Ammon's horn (tissue), 1 donor: ENCODE measurements at places on chromosomes 2 and 18.
A peak's percentile ranks its signal among the peaks of the same experiment; 100 is the strongest.

GRCh38 chr2:168185583-168186274, 61.7 kb downstream of the STK39 start:
- DNase-seq = no peak

- DNase-seq = no peak
Observed at GRCh38 chr18:77811503-77811902, 561.9 kb downstream of the GALR1 start.

DNA sequence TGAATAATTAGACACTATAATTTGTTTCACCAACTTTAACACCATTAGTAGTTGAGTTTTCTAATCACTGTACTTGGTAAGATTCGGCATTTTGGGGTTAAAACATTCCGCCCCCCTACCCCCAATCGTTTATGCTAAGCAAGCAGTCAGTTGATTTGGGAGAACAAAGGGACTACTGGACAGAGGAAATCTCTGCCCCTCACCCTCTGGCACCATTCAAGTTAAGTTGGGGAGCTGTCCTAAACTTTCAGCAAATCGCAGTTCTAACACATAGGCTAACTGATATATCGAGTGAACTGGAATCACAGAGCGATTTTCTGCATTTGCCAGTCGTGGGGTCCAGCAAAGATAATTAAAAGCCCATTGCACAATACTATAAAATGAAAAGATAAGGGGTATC, 5.6 kb downstream of the KLF7 start:
- no peak for DNase-seq

DNA sequence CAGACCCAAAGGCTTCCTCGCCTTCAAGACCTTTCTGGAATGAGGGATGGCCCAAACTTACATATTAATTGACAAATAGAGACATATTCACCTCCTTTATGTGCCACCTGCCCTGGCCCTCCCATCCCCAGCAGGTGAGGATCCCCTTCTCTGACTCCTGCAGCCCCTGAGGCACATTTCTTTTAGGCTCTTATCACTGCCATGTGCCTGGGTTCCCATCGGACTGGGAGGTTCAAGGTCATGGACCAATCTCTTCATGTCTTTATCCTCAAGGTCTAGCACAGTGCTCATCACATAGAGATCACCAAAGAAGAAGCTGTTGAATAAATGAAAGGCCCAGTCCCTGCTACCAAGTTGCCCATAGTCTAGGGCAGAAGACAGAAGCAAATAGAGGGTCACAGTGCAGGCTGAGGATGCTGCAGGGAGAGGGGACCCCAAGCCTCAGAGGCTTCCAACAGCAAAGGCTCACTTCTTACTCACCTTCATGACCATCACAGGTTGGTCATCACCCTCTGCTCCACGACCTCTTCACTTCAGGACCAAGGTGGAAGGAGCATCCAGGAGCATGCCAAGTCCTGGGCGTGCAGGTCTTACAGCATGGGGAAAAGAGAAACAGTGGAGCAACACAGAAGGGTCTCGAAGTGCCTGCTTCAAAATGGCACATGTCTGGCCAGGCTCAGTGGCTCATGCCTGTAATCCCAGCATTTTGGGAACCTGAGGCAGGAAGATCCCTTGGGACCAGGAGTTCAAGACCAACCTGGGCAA, 193.9 kb downstream of the SMAD2 start:
- DNase-seq = no peak

- DNase-seq = no peak
Observed at GRCh38 chr2:47405757-47406156, 2.8 kb downstream of the MSH2 start.

DNA sequence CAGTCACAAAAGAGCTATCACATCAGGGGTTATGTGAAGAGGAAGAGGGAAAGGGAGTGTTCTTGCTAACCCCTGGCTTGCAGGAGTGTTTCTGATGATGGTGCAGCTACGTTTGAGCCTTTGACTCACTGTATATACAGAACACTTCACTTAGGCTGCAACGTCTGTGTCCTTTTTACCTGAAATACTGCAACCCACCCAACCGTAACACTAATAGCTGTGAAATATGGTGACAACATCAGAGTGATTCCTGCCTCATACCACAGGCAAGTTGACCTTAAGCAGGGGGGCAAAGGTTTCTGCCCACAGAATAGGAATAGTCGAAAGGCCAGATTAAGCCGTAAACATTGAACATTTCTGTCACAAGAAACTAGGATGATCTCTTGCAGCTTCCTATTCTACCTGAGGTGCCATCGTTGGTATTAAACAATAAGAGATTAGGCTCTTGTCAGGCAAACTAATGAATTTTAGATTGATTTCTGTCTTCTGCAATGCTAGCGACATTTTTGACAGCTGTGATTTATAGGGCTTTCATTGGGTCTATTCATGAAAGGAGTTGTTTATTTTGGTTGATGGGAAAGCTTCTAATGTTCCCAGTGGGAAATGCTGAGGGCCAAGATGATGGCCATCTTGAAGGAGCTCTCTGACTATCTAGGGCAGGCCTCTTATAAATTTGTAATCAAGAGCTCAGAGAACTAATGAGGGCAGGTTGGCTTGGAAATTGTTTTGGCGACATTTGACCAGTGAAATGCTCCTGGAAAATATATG, 316.8 kb downstream of the PIK3C3 start:
- DNase-seq = no peak

DNA sequence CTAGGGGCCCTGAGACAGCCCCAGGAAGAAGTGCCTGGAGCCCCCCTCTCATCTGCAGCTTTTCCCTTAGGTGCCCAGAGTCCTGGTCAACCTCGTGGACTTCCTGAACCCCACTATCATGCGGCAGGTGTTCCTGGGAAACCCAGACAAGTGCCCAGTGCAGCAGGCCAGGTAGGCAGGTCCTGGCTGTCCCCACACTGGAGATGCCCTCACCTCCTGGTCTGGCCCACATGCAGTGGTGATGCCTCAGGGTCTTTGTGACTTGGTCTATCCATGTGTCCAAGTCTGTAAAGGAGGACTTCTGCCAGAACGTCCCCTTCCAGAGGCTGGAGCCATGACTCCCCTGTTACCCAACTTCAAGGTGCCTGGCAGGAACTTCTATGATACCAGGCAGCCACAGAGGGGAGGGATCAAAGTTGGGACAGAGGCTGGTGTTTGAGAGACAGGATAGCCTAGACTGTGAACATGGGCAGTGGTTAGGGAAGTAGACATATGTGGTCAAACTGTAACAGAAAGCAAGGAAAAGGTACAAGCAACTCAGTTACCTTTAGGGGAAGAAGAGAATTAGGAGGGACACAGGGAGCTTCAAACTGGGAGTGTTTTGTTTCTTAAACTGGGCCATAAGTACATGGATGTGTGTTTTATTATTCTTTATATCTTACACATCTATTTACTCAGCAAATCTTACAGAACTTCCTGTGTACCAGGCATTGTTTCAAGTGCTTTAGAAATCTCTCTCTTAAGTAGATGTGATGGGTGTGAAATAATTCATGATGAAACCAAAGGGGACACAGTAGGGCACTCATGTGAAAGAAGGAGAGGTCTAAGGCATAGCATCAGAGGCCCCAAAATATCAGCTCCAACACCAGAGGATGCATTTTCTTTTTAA, 107.1 kb downstream of the PLB1 start:
- no peak for DNase-seq

DNA sequence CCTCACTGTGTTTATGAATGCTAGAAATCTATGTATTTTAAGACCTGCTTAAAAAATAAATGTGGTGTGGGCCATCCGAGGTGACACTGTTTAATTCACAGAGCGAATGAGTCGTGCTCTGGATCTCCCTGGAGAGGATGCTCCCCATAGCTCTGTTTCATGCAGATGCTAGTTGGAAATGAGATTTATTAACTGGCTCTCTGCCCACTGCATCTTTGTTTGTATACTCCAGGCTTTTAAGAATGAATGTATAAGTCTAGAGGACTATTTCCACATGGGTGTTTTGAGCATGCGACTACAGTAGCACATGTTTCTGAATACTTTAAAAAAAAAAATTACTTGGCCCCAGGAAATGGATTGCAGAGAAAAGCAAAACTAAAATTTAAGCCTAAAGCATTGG, 3.9 kb downstream of the MAPRE2 start:
- no peak for DNase-seq

DNA sequence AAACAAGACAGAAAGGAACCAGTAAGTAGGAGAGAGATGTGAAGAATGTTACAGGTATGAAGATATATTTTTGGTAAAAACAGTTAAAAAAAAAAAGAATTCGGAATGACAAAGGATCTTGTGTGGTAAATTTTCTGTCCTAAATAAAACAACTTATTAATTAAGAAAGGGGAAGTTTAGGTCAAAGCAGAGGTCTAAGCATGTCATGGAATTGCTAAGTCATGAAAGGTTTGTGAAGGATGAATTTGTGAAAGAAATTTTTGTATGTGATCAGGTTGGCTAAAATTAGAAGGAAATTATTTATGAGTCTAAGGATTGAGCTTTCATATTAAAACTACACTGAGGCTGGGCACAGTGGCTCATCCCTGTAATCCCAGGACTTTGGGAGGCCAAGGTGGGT, 11.1 kb upstream of the ALPG start:
- DNase-seq = no peak

DNA sequence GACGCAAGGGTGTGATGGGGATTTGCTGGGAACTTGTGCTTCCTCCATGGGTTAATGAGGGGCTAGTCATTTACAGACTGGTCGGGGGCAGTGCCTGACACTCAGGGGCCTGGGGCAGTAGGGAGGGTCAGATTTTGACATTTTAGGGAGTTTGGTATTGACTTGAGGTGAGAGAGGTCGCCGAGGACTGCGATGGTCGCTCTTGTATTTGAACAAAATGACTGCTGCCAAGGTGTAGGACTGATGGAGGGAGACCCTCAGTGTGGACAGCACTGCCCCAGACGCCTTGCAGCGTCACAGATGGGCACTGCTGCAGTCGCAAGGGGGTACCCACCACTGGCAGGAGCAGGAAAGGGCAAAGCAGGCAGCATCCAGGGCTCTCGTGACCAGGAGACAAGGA, 182.9 kb downstream of the RTP5 start:
- no peak for DNase-seq

- DNase-seq = peak; percentile 83
Observed at GRCh38 chr2:111919794-111920608, 21.6 kb downstream of the MERTK start.

DNA sequence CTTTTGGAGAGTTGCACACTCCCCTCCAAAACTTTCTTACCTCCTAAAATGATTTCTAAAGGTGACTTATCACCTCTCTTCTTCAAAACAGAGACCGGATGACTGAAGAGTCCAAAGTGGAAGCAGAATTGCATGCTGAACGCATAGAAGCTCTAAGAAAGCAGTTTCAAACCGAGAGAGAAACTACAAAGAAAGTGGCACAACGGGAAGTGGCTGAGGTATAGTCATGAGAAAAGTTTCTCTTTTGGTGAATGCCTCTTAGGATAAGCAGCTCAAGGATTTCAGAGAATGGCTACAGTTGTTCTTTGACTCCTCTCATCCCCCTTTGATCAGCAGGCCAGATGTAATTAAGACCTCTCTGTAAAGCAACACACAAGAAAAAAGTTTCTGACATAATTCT, 73.6 kb downstream of the GTF3C3 start:
- DNase-seq = no peak

DNA sequence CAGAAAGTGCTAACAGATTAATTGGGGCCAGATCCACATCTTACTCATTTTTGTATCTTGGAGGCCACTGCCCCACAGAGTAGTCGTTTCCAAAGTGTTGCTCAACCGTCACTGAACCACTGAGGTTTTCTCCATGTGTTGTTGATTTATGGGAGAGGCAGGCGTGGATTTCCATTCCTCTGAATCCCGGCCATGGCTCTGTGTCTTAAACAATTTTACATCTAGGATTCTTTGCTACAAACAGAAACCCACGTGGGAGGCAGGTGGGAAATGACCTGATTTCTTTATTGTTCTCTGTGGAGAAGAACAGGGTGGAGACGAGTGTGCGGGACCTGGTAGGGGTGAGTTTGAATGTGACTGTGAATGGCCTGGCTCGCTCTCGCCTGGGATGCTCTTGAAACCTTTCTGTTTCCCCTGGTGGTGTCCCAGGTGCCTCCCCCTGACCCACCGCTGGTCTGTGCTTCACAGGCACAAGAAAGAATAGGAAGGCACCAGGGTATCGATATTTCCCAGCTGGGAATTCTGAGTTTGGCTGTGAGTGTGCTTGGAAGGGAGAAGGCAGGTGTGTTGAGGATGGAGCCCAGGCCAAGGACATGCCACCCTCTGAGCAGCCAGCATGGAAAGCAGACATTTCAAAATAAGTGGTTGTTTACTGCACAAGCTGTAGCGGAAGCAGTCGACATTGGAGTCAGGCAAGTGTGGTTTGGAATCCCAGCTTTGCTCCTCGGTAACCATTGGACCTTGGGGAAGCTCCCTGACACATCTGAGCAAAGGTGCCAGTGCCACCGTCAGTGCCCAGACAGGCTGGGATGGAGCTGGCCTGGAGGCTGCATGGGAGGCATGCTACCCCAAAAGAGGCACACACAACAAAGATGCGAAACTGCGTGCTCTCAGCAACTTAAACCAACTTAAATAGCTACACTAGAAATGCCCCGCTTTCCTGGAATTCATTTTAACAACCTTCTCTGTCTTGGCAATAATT, 50.0 kb downstream of the LPIN1 start:
- DNase-seq = no peak

GRCh38 chr2:98917031-98917471, 19.0 kb downstream of the CRACDL start:
- peak; percentile 39 for DNase-seq

DNA sequence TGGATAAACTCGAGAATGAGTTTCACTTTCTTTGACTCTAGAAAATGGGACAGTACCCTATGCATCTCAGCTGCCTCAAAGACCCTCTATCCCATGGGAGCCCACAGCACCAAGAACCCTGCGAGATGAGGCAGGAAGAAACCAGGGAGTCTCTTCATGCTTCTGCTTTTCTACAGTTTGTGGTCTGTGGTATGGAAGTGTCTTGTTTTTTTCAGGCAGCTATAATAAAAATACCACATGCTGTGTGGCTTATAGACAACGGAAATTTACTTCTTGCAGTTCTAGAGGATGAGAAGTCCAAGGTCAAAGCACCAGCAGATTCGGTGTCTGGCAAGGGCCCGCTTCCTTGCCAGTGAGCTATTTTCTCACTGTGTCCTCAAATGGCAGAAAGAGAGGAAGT, 257.9 kb downstream of the SUCLG1 start:
- DNase-seq = no peak

DNA sequence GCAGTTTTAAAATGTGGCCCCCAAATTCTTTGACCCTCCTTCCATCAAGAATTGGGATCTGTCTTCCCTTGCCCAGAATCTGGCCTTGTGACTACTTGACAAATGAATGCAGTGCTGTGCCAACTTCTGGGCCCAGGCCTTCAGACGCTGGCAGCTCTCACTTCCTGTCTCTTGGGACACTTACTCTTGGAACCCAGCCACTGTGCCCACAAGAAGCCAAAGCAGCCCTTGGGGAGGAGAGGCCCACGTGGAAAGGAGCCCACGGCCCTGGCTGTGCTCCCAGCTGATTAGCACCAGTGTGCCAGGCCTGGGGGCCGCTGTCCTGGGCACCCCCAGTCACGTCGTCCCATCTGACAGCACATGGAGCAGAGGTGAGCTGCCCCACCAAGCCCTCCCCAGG, 56.6 kb downstream of the RPL37A start:
- DNase-seq = peak; percentile 91

GRCh38 chr2:217091531-217091930, 231.7 kb upstream of the TNP1 start:
- DNase-seq = no peak

- no peak for DNase-seq
Observed at GRCh38 chr2:131115752-131116151, 10.6 kb downstream of the PLEKHB2 start.
